ENCODE measurements at places on chromosomes 1 and 21. TPM values are rescaled to one million over a fixed set of nuclear protein-coding genes. Genes with fewer than 3 reads are reported as not detected.
A peak's percentile ranks its signal among the peaks of the same experiment; 100 is the strongest.

- no peak for DNase-seq
These were observed 44.2 kb upstream of the IRF2BP2 start for GRCh38 chr1:234654002-234654733.

DNA sequence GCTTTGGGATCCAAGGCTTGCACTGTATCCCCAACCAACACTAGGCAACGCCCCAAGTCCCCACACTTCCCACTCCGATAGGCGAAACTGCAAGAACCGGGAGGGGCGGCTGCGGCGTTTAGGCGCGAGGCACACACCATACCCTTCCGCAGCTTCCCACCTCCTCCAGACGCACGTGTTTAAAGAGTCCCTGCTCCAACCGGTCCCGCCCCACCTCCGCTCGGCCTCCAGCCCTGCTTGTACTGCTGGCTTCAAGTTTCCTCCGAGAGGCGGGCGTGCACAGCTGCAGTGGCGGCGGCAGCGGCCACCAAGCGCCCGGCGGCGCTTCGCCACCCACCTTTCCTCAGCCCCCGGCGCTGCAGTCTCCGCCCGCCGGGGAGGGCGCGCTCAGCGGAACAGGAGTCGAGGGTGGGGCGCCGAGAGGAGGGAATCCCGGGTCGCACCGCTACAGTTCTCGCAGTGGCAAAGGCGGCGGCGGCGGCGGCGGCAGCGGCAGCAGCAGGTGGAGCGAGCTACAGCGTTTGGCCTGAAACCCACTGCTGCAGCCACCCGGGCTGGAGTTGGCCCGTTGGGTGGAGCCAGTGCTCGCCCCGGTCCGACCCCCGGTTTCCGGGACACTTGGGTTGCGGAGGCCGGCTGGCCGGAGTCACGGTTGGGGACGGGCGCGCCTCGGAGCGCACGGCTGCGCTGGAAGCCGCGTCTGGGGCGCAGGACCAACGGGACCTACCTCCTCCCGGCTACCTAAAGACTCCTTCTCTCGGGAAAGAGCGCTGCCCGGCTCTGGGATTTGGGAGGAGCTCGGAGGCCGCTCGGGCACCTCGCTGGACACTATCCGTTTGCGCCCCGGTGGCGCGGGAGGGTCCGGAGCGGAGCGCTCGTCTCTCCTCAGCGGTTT is at the start of gene CNIH3:
CNIH3 (plus strand) TSS at position 457 of the 895 bp plus-strand sequence. CDS start 858 bp downstream, outside the sequence.
- DNase-seq: no peak

DNA sequence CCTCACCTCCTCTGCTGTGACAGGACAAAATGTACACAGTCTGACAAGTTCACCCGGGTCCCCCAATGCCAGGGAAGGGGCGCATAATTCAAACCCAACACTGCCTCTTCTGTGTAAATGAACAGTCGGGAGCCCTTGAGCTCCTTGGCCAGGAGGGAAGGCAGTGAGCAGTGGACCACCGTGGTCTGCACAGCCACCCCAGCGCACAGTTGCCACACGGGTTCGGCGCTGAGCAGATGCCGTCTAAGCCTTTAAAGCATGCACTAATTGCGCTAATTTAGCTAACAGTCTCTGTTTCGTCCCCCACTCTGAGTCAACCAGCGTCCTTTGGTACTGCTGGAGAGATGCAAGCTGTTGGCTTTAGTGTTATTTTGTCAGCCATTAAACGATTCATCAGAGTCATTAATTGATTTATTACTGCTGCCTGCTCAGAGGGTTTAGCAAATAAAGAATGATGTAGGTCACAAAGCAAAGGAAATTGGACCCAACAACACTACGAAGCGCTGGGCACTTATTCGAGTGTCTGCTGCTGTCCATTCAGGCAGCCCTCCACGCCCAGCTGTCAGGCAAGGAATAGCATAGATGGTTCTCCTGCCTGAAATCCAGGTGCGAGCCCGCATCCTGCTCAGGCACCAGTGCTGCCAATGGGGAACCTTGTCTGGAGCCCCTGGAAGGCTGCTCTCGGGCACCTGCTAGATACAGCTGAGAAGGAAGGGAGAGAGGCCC is 91.5 kb downstream of the MRPL37 start:
- no peak for DNase-seq

DNA sequence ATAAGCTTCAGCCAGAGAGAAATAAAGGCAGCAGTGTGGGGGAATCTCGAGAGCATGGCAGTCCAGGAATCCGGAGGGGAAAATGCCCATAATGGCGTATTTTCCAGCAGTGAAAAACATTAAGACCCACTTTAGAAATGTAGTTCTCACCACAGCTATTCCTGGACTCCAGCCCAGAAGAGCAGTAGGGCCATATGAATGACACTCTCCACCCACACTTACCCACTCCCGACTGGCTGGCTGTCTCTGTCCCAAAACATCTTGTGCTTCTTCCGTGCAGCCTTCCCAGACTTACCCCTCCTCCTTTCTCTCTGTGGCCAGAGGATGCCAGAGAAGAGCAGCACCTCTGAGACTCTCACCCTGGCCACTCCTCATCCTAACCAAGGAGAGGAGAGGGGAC is 56.4 kb downstream of the TRABD2B start:
- peak; percentile 59 for DNase-seq

GRCh38 chr1:161038523-161039153 is at the start of gene TSTD1:
Gene TSTD1 (minus strand): TSS chr1:161038964. CDS start chr1:161038889, 75 bp downstream.
- no peak for DNase-seq

DNA sequence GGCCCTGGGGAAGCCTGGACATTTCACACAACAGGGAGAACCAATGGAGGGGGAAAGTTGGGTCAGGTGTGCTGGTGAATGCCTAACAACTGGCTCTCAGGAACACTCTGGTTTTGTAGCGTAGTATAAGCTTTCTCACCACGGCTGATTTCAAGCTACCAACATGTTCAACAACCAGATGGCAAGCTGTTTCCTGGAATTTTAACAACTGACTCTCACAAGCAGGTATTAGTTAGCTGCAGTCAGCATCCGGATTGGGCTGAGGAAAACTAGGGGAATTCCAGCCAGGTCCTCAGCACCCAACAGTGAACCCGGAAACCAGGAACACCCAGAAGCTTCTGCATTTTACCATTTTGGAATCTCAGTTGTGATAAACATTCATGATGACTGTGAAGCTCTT is 162.3 kb upstream of the CAMK1G start:
- no peak for DNase-seq

- DNase-seq: peak; percentile 35
These were observed at the start of gene MX1 for GRCh38 chr21:41425954-41426675. Gene MX1 (plus strand): TSS chr21:41426239. CDS start chr21:41432071, 5,832 bp downstream.

- DNase-seq: no peak
These were observed 32.1 kb upstream of the HIVEP3 start for GRCh38 chr1:41950820-41951219.

- DNase-seq: no peak
These were observed 26.7 kb downstream of the C1orf146 start for GRCh38 chr1:92244376-92244775.

DNA sequence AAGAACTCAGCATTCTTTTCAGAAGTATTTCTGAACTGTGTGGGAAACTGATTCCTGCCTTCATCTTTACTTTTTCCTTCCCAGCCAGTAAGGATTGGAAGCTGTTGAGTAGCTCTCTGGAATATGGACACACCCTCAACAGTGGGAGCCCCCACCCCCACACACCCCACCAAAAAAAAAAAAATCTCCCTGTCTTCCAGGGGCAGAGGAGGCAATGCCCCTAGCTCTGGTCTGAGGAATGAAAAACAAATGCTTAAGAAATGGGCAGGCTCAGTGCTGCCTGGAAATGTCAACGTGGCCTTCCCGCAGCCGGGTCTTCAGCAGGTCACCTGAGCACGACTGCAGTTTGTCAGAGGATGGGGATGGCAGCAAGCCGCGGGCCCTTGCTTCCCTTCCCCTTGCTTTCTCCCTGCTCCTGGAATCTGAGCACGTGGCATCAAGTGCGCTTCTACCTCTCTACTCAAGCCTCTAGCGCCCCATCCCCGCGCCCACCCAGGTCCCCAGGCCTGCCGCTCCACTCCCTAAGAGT is 479 bp downstream of the RGS16 start:
- no peak for DNase-seq

- DNase-seq: no peak
These were observed 321.0 kb downstream of the PTBP2 start for GRCh38 chr1:97042551-97042950.

The ATP6V1G3 gene
- not detected for total RNA-seq

The DEPDC1 gene
- total RNA-seq: 81.0 TPM

The SPRR2F gene
- not detected for total RNA-seq

The STUM gene
- not detected for total RNA-seq

The SAMD11 gene
- total RNA-seq: 39.7 TPM

The PTGER3 gene
- total RNA-seq: 2.4 TPM

The WNT9A gene
- 0.37 TPM for total RNA-seq

The NOS1AP gene
- 0.17 TPM for total RNA-seq

The HSD3B2 gene
- not detected for total RNA-seq

The PRAMEF26 gene
- not detected for total RNA-seq
